ENCODE measurements at places on chromosomes 16 and 17.

GRCh38 chr16:59859676-59860402 lies 1125.7 kb upstream of the GOT2 start:
- no peak for DNase-seq

- no peak for DNase-seq
Observed at GRCh38 chr16:78748220-78748929, 648.9 kb downstream of the WWOX start.

DNA sequence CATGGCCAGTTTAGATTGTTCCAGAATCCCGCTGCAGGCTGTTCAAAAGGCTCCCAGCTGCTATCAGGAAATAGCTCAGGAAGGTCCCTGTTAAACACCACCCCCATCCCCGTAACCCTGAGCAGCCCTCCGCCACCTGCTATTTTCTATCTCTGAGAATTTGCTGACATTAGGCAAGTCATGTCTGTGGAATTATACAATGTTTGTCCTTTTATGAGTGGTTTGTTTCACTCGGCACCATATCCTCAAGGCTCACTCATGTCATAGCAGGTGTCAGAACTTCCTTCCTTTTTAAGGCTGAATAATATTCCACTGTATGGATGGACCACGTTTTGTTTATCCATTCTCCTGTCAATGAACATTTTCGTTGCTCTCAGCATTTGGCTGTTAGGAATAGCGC lies 164.3 kb upstream of the FOXF1 start:
- DNase-seq = no peak

- DNase-seq = no peak
Observed at GRCh38 chr17:81990836-81991683, 13.6 kb downstream of the ASPSCR1 start.

- DNase-seq = no peak
Observed at GRCh38 chr17:82668631-82669099, 20.4 kb upstream of the WDR45B start.

DNA sequence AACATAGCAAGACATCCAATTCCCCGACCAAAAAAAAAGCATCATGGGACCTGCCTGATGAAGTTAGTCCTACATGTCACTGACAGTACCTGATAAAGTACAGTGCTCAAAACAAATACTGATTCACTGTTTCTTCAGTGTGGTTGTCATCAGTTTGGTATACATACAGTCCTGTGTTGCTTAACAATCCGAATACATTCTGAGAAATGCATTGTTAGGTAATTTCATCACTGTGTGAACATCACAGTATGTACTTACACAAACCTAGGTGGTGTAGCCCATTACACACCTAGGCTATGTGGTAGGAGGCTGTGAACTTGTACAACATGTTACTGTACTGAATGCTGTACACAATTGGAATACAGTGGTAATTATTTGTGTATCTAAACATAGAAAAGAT lies 19.0 kb upstream of the FA2H start:
- DNase-seq = no peak
